Fibroblast of skin of abdomen (primary cell): ENCODE measurements at places on chromosomes 12 and 14.

DNA sequence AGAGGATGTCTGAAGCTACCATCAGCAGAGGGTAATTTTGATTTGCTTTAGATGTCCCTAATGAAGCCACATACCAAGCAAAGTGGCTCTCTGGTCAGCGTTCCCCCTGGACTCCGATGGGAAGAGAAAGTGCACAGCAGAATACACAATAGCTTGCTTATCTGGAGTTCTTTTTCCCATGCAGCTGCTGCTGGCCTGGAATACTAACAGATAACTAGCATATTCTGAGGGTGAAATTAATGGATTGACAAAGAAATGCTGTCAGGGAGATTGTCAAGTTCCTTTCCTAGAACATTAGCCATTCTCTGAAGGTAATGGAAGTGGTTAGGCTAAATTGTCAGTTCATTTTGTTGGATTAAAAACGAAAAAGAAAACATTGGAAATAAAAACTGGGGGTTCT is 391.3 kb downstream of the FLRT2 start:
- no peak for DNase-seq

- peak; percentile 94 for DNase-seq
These were observed 21.1 kb upstream of the LGALS3 start for GRCh38 chr14:55107766-55108554.

- no peak for DNase-seq
These were observed 19.4 kb downstream of the LDHB start for GRCh38 chr12:21638054-21638891.

GRCh38 chr12:108457006-108457733 is 57.9 kb upstream of the FICD start:
- peak; percentile 50 for DNase-seq

GRCh38 chr12:40209886-40210285 is 14.9 kb upstream of the LRRK2 start:
- DNase-seq = no peak

GRCh38 chr12:7142056-7142644 is 12.0 kb downstream of the CLSTN3 start:
- DNase-seq = peak; percentile 44

DNA sequence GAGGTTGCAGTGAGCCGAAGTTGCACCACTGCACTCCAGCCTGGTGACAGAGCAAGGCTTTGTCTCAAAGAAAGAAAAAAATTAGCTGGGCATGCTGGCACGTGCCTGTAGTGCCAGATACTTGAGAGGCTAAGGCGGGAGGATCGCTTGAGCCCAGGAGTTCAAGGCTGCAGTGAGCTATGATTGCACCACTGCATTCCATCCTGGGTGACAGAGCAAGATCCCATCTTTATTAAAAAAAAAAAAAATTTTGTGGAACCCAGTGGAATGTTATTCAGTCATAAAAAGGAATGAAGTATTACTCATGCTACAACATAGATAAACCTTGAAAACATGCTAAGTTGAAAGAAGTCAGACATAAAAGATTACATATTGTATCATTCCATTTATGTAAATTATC is 8.3 kb upstream of the ERBB3 start:
- DNase-seq = peak; percentile 25

- DNase-seq = no peak
These were observed 24.5 kb downstream of the CAPS2 start for GRCh38 chr12:75305412-75306332.

- DNase-seq = peak; percentile 51
These were observed 36.5 kb downstream of the FOS start for GRCh38 chr14:75315144-75315543.

DNA sequence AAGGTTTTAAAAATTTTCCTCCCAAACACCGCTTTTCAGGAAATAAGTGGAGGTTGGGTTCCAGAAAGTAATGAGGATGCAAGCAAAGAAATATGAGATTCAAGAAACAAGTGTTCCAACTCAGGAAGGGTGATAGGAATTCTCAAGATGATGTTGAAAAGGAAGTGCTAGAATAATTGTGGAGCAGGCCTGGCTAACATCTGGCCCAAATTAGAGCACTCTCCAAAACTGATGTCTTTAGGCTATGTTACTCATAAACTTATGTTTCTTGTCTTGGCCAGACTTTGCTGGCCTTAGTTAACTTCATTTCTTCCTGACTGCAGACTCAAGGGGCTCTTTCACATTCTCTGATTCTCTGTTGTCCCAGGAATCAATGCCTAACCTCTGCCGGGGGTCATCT is 116.3 kb downstream of the TMTC3 start:
- peak; percentile 79 for DNase-seq
